Body of pancreas (tissue), 4 donors: ENCODE measurements at places on chromosomes 5 and 9.
A peak's percentile ranks its signal among the peaks of the same experiment; 100 is the strongest.

GRCh38 chr9:16221366-16221765, 649.1 kb downstream of the BNC2 start:
- no peak for DNase-seq

DNA sequence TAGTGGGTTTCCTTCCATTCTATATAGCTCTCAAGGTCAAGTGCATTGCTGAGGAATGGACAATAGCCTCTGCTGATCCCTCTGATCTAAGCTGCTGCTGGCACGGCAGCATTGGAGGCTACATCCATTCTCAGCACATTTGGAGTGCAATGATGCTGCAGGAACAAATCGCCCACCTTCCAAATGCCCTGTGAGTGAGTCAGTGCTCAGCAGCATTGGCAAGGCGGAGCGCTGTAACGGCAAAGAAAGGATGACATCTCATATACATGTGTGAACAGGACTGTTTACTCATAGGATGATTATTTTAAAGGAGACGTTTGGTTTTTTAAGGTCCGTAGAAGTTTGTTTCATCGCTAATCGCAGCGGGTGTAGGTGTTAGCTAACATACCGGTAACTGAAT, 408.7 kb downstream of the ARHGEF28 start:
- DNase-seq = no peak

GRCh38 chr9:71839668-71840067, 71.3 kb downstream of the ABHD17B start:
- no peak for DNase-seq

DNA sequence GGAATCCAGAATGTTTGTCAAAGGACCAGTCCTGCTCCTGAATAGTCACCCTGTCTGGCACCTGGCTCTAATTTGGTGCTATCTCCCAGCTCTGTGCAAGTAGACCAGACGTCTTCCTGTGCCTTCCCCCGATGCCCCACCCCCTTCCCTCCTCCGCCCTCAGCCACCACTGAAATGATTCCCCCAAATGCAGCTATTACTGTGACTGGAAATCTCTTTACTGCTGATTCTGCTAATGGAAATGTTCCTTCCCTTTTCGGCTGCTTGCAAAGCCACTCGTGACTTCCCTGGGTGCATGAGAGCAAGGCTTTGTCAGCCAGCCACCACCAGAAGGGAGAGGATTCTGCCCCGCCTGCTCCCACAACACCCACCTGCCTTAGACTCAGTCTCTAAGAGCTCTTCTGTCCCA, 11.4 kb downstream of the ASTN2 start:
- DNase-seq = no peak

GRCh38 chr5:117271656-117272055, 697.0 kb upstream of the SEMA6A start:
- no peak for DNase-seq

DNA sequence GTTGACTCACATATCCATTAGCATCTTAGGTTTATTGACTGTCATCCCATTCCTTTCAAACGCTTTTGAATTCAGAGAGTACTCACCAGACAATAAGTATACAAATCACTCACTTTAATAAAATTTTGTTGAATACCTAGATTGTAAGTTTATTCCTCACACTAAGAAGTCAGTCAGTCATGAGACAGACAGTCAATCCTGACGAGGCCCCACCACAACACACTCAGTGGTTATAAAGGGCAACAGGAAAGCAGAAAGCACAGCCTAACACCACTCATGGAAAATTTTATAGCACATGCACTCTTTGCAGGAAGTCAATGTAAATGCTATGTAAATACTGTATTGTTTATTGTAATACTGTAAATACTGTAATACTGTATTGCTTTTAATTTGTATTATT, 176.3 kb upstream of the PTGER4 start:
- DNase-seq = no peak

DNA sequence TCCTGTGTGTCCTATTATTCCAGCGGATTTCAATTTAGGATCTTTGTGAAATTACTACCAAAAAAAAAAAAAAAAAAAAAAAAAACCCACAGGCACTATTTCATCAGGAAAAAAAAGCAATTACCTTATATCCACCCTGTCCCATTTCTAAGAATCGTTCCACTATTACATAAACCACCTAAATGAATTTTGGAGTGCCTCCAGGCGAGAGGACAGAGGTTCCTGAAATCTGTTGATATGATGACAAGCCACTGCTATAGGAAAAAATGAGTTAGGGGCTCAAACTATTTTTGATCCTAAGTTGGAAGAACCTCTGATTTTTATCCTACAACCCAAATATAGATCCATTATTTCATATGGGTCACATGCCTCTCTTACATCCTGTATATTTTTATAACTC, 177.9 kb downstream of the GNAQ start:
- no peak for DNase-seq

GRCh38 chr9:106866243-106866642, 3.3 kb downstream of the ZNF462 start:
- DNase-seq = no peak

DNA sequence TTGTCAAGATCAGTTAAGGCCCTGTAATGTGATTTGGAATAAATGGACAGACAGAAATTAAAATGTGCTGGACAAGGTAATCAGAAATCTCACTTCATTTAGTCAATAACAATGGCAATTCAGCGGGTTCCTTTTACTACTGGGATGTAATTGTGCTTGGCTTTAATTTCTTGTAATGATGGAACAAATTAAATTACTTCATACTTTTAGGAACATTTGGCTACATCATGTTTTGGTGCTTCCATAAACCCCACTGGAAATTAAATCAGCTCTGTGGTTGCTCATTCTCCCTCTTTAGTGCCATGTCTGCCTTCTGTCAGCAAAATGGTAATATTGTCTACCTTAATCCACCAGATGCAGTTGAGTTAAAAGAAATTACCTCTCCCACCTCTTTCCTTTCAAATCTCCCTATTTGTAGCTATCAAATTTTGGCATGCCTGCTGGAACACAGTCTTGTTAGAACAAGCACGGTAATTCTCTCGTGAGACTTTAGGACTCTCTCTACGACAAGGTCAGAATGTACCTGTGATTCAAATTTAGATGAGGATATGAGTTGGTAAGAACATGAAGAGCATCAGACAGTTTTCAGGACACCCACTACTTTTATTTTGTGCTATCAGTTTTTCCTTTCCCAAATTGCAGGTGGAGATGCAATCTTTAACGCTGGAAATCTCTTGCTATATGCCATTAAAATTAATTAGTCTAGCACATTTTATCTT, 476.3 kb downstream of the RAB3C start:
- DNase-seq = no peak

DNA sequence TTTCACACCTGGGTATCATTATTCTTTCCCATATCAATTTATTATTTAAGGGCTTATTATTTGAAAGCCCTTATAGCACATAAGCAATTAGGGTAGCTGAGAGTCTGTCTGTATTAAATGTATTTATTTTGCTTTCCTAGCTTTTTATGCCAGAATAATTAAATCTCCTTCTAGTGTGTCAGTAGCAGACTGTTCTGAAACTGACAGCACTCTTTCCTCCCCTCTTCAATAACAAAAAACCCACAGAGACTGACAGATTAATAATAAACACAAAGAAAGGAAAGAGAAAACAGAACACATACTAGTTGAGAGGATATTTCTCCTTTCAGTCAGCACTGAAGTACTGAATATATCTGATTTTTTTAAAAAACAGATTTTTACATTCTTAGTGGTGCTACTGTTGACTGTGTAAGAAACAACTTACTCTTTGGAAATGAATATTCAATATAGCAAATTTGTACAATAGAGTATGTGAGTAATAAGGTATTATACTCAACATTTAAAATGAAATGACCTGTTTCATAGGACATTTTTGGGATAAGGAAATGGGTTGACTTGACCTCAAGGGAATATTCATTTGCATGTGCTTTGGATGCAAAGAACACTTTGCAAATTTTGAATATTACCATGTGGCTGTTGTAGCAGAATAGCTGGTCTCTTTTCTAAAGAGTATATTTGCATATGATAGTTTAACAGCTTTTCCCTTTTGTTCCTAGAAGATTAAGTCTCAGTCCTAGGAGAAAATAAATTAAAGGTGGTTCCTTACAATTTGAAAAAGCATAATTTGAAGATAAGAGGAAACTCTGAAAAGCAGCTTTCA, 208.3 kb downstream of the SPATA31D1 start:
- DNase-seq = no peak

- no peak for DNase-seq
Measured at GRCh38 chr9:89937051-89937450, 332.2 kb downstream of the GADD45G start.

DNA sequence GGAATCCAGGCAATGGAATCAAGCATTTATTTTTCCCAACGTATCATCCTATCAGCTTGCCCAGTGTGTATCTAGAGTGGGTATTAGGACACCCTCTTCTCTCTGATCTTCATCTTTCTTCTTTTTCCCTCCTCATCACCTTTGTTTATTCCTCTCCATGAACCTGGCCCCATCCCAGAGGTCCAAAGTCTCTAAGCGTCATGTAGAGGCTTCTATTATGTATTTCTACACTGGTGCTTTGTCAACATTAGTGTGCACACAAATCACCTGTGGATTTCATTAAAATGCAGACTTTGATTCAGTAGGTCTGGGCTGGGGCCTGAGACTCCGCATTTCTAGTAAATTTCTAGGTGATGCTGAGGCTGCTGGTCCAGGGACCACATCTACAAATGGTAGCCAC, 19.8 kb upstream of the PIP5K1B start:
- no peak for DNase-seq

DNA sequence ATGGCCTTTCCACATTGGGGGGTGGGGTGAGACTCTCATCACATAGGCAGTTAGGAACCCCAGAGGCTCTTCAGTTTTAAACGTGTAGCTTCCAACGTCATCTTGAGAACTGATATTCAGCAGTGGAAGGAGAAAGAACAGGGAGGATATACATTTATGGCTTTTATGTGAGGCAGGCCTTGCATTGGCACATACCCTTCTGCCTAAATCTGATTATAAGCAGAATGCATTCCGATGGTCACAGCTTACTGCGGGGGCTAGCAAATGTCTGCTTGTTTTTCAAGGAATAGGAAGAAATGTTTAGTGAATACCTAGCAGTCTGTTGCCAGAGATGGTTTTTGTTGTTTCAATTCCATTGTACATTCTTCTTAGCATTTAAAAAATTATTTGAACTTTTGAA, 98.9 kb upstream of the DHFR start:
- DNase-seq = no peak

DNA sequence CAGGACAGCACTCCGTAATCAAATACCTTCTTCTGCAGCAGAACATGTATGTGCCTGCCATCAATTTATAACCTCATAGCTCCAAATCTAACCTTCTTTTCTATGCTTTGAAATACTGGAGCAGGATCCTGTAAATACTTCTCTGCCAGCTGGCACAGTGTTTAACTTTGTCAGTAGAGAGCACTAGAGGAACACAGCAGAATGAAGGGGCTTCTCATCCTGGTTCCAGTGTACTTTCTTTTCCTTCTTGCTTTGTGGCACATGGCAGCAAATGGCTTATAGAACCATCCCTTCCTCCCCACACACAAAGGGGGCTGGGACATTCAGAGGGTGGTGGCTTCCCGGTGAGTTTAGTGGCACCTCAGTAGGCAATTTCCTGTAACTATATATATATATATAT, 3.8 kb upstream of the FBXW11 start:
- DNase-seq = no peak

DNA sequence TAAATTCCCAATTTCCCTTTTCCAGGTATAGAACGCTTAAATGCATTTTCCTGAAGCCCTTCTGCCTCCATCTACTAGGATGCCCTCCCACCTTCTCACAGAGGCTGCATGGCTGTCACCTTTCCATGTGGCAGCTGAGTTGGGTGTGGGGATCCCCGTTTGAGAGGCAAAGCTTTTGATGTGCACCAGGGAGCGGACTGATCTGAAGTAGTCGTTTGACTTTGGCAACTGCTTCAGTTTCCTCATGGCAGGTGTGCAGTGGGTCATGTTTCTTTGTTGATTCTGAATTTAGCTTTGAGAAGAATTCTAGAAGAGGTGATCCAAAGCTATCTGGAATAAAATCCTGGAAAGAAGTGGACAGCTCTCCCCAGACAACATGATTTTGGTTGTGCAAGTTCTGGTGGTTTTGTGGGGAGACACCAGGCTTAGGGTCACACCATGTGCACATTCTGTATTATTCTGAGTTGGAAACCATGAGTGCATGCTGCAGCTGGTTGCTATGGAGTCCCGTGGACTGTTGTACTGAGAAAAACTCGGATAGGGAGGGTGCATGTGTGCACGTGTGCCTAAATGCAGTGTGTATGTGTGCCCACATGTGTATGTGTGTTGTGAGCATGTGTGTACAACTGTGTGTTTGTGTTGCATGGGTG, 63.5 kb downstream of the GADD45G start:
- no peak for DNase-seq

- no peak for DNase-seq
Measured at GRCh38 chr5:171989946-171990712, 16.3 kb downstream of the FBXW11 start.

DNA sequence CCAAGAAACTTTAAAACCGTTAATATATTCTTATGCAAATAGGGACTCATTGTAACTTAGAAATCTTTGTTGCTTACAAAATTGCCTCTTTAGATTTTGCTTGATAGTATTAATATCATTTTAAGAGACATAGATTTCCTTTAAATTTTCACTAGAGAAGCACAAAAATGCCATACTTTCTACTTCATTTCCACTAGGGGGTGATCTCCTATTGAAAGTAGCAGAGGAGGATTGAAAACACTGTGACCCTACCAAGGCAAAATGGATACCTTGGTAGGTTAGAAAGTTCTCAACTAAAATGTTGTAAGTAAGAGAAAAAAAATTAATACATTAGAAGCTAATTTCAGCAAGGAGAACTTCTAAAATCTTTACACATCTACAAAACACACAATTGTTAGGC, 204.9 kb downstream of the CHSY3 start:
- DNase-seq = no peak

GRCh38 chr9:36102742-36103495, 33.6 kb upstream of the GLIPR2 start:
- peak; percentile 80 for DNase-seq

DNA sequence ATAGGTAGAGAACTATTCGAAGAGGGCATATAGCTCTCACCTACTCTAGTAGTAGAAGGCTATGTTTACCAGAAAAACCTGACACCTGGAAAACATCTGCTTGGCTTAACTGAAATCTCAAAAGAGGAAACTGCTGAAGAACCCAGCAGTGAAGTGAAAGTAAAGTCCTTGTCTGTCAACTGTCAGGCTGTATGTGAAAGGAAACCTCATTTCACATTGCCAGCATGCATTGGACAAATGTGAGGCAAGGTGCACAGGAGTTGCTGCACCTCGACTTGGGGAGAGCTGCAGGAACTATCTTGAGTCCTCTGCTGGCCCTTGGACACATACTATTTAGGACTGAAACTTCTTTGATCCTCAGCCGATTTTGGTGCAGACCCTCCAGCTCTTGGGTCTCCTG, 53.3 kb downstream of the NREP start:
- no peak for DNase-seq

DNA sequence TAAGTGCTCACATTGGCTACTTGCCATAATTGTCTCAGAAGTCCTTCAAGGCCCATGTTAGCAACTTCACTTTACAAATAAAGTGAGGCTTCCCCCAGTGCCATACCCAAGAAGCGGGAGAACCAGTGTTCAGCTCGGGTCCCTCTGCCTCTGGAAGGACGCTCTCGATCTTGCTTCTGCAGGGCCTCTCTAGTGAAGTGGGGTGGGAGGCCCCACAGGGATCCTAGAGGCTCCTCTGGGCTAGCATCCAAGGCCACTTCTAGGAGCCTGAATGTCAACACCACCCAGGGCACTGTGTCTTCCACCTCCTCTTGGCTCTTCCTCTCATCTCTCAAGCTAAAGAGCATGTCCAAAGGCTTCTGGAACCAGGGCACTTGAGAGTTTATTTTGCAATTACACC, 282.5 kb downstream of the GADD45G start:
- DNase-seq = no peak

- DNase-seq = no peak
Measured at GRCh38 chr5:34913072-34913471, 2.2 kb downstream of the RAD1 start.

- DNase-seq = peak; percentile 63
Measured at GRCh38 chr9:131773911-131774379, 34.1 kb upstream of the RAPGEF1 start.
